ENCODE measurements at places on chromosomes 11 and 22.

DNA sequence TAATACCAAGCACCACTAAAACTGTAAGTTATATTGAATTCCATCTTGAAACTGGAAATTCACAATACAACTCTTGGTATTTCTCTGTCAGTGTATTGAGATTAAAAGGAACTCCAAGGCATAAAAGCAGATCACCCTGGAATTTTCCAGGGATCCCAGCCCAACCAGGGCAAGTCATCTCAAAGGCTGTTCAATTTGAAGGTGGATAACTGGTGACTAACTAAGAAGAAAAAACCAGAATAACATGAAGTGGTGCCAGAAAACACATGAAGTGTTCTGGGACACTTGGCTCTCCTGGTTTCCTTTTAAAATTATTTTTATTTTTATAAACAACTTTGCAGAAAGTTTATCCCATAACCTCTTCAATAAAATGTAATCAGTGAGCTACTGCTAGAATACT is 7.8 kb upstream of the BMAL1 start:
- DNase-seq: no peak

DNA sequence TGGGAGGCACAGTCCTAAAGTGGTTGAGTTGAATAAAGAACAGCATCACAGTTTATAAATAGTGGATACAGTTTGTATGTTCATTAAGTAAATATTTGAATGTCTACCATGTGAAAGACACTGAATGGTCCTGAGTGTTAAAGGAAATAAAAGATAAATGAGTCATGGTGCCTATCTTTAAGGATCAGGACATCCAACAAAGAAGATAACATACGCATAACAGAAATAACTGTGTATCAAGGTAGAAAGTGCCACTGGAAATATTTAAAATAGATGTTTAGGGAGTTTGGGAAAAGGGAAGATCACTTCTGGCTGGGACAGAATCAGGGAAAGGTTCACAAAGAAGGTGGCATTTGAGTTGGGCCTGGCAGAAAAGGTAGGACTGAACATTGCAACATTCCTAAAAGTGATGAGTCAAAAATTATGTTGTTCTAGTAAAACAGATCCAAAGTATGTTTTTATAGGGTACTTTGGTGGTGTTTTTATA is 41.5 kb downstream of the CSTPP1 start:
- DNase-seq: peak; percentile 79

DNA sequence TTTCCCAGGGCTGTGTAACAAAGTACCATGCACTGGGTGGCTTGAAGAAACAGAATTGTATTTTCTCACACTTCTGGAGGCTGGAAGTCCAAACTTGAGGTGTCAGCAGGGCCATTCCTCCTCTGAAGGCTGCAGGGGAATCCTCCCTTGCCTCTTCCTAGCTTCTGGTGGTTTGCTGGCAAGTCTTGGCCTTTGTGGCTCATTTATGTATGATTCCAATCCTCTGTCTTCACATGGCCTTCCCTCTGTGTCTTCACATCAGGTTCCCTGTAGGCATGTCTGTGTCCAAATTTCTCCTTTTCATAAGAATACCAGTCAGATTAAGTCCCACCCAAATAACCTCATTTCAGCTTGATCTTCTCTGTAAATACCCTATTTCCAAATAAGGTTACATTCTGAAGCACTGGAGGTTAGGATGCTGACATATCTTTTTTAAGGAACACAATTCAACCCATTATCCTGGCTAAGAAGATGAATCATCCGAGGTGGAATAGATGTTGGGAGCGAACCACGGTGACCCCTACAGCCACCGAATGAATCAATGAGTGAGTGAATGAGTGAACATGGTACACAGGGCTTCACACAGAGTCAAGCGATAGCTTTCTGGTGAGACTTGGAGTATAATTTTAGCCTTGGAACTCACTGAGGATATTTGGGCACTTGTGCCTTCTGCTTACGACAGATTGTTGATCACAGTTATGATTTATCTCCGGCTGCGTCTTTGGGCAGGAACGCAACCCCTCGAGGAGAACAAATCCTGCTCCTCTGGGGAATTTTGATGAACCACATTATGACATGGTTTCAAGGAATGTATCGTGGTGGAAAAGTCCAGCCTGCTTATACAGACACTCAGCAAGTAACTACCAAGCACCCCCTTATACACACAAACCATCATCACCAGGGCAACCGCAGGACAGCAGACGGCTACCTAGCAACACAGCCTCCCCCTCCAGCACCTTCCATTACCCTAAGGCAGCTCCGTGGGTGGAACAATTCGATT is 34.3 kb upstream of the MICAL2 start:
- DNase-seq: no peak

GRCh38 chr11:96045622-96046456 is 121.9 kb upstream of the MTMR2 start:
- no peak for DNase-seq

DNA sequence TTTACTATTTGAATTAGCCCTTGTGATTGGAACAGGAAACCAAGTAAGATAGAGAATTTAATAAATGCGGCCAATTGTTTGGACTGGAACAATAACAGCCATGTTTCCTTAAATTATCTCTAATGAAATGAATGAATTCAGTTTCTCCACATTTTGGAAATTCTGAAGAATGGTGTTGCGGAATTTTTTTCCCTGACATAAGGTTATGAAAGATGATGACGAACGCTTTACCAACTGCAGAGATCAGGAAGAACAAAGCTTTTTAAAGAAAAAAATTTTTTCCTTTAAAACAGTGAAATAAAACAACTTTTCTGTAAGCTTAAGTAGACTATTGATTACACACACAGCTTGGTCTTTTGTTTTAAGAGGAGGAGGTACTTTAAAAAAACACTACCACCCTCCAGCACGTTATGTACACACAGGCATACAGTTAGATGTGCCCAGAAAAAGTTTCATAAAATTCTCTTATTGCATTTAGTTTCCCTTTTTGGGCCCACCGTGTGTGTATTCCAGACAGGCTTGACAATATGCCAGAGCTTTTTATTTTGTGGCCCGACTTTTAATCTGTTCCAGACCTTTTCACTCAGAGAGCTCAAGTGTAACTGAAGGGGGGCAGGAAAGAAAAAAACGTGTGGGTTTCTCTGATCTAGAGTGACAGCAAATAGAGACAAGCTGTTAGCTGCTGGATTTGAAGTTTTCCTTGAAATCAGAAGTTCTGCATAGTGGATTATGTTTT is 77.3 kb downstream of the YAP1 start:
- DNase-seq: peak; percentile 34

DNA sequence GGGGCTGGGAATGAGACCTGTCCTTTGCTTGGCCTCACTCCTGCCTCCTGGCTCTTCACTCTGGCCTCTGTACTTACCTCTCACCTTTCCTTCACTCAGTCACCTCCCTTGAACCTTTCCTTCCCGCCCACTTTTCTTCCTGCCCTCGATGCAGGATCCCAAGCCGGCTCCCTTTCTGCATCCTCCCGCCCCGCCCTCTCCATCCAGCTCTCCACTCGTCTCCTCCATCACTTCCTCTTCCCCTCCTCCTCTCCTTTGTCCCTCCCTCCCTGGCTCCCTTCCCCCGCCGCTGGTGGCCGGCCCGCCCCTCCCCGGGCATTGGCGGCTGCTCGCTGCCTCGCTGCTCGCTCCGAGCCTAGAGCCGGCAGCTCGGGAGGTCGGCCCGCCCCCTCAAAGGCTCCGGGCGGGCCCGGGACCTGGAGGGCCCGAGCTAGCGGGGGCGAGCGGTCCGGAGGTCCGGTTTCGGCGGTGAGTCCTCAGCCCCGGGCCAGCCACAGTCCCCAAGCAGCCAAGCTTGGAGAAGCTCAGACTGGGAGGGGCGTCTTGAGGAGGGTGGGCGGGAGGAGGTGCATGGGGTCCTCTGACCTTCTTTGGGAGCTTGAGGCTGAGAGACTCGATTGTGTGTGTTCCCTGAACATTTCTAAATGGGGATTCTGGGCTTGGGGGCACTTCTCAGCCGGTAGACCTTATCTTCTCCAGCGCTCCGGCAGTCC is 13.8 kb downstream of the PHLDB1 start:
- DNase-seq: peak; percentile 97

DNA sequence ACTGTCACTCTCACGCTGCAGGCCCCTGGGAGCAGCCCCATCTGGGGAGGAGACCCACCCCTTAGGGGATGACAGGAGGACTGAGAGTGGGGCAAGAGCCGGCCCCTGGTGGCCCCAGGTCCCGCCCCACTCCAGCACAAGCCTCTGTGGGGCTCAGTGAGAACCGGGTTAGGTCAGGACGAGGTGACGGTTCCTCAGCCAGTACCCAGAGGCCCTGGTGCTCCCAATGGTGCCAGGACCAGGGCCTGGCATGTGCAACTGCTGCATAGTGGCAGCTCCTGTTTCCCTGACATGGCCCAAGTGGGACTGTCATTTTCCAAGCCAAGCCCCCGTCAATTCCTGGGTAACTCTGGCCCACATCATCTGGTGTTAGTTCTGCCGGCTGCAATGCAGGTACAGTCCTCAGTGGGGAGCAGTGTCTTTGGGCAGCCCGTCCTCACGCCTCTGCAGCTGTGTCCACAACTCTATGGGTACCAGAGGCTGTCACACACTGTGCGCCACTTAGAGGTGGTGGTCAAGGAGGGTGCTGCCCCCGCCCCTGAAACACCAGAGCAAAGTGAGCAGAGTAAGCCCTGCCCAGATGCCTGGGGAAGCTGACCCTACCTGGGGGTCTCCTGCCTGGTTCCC is 15.9 kb downstream of the CHID1 start:
- peak; percentile 41 for DNase-seq

- no peak for DNase-seq
Measured at GRCh38 chr11:11628651-11629050, 6.8 kb upstream of the GALNT18 start.

DNA sequence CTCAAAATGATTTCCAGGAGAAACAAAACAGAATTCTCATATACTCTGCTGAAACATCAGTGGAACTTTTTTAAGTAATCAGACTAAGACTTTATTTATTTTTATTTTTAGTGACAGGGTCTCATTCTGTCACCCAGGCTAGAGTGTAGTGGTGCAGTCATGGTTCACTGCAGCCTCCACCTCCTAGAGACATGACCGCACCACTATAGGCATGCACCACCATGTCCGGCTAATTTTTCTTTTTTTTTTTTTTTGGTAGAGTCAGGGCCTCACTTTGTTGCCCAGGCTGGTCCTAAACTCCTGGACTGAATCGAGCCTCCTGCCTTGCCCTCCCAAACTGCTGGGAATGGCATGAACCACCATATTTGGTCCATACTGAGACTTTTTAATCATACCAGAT is 42.9 kb downstream of the PRDM10 start:
- DNase-seq: no peak

- no peak for DNase-seq
Measured at GRCh38 chr22:49157529-49158339, 669.9 kb downstream of the BRD1 start.

DNA sequence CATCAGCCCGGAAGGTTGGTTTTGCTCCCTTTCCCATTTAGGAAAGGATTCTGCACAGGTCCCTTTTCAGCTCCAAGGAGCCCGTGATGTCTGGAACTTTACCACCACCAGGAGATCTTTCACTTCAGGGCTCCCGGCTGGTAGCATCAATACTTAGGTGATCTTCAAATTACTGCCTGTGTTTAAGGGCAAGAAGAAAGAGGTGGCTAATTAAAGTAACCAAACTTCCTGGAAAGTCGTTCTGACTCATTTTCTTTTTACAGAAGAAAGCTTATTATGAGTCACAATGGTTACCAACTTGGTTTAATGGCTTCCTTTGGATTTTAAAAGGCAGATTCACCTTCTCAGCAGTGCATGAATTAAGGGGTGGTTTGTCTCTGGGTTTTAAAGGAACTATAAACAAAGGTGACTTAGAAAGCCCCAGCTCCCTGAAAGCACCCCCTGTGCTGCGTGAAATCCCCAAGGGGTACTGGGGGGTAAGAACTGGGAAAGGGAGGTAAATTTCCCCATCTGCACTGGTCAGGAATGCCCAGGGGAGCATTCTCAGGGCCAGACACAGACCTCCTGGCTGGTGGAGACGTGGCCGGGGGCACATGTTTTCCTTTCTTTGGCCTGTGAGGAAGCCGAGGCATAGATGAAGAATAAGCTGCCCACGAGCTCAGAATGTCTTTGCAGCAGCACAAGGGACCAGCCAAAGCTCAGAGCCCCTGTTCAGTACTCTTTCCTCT is 8.8 kb downstream of the POU2F3 start:
- no peak for DNase-seq

- no peak for DNase-seq
Measured at GRCh38 chr11:19962801-19963175, 197.5 kb downstream of the DBX1 start.

- DNase-seq: peak; percentile 57
Measured at GRCh38 chr11:118406599-118407166, 5.3 kb downstream of the ATP5MG start.

DNA sequence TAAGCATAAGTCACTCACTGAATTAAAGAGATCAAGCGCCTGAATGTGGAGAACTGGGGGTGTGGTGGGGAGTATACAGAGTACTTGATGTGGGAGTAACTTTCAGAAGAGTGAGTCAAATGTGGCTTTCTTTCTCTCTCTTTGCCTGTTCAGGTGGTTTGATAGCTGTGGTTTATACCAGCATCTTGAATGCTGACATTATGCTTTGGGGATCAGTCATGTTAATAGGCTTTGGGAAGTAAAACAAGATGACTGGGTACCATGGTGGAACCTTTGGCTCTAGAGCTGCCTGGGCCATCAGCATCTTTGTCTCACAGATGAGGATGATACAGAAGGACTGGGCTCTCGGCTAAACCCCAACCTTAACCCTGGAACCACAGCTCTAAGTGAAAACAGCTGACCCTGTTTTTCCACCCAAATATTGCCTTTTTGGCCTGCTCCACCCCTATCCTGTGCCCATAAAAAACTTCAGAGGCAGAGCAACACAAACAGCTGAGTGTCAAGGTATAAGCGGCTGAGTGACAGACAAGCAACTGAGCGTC is 58.2 kb upstream of the GNAZ start:
- DNase-seq: no peak

DNA sequence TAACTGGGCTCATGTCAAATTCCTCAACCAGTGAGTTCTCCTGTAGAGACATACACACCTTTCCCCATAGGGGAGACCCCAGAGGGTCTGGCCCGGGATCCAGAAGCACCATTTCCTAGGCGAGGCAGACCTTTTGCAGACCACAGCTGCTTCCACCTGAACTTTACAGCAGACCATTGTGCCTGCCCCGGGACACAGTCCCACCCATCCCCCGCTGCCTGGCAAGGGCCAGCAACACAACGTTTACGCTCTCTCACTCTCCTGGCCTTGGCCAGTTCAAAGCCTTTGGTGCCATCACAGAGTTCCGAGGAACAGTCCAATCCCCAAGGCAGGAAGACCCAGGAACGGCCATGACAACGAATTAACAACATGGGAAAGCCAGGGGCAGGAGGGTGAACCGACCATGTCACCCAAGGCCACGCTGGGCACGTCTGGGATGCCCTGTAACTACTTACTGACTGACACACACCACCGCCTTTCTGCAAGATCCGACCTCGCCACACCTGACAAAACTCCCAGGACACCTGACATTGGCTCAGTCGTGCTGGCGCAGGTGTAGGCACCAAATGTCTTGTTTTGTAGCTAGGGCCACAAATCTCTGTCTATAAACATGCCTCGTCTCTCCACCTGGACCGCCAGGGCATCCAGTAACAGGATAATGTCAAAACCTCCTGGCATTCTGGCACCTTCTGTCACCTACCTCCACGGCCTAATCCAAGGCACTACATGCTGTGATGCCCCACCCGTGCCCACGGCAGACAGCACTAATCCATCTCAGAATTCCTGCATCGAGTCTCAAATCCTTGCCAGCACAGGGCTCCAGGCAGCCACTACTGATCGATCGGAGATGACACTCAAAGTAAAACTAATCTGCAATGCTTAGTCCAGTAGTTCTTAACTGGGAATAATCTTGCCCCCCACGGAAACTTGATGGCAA is 51.3 kb downstream of the MYH9 start:
- DNase-seq: no peak

Measured in DMS53 (cell line).